Calu3 (cell line): ENCODE measurements at places on chromosomes 1 and 21. TPM values are rescaled to one million over a fixed set of nuclear protein-coding genes. Genes with fewer than 3 reads are reported as not detected.

Gene SSU72
- 105 and 117 TPM in 2 replicates for total RNA-seq

Gene CELA2A
- total RNA-seq: not detected in 2 replicates

Gene ABCG1
- total RNA-seq: 0.19 and 0.29 TPM in 2 replicates

Gene C1QTNF12
- total RNA-seq: 2.0 and 4.2 TPM in 2 replicates

Gene XCL2
- not detected in 2 replicates for total RNA-seq

Gene ASPM
- 36.3 and 44.0 TPM in 2 replicates for total RNA-seq

Gene ATAD3B
- 46.3 and 56.4 TPM in 2 replicates for total RNA-seq

Gene PHACTR4
- total RNA-seq: 58.0 and 58.7 TPM in 2 replicates

Gene LCE4A
- total RNA-seq: not detected in 2 replicates

Gene SLC9C2
- total RNA-seq: not detected in 2 replicates

Gene PLA2G4A
- 29.8 and 36.0 TPM in 2 replicates for total RNA-seq

Gene LCE1B
- not detected in 2 replicates for total RNA-seq

Gene U2AF1
- 22.9 and 24.1 TPM in 2 replicates for total RNA-seq

Gene NHLH2
- total RNA-seq: not detected in 2 replicates

Gene IVNS1ABP
- total RNA-seq: 121 and 135 TPM in 2 replicates

Gene EPHA10
- total RNA-seq: 7.8 and 10.7 TPM in 2 replicates

Gene THEM4
- 17.2 and 18.6 TPM in 2 replicates for total RNA-seq

Gene SORT1
- total RNA-seq: 46.3 and 68.2 TPM in 2 replicates

Gene IGSF3
- total RNA-seq: 13.2 and 15.3 TPM in 2 replicates

Gene TAS1R1
- total RNA-seq: not detected in 2 replicates

Gene KCND3
- 0.07 TPM in 1 of 2 replicates, not detected in the other for total RNA-seq

Gene VAV3
- 33.3 and 38.2 TPM in 2 replicates for total RNA-seq

Gene GNAT2
- total RNA-seq: not detected in 2 replicates

Gene CELA2B
- not detected in 2 replicates for total RNA-seq

Gene PLXNA2
- total RNA-seq: 16.2 and 21.9 TPM in 2 replicates

Gene MYOG
- not detected in 2 replicates for total RNA-seq

Gene ENAH
- 92.6 and 103 TPM in 2 replicates for total RNA-seq

Gene FLG2
- total RNA-seq: not detected in 2 replicates

Gene CD1D
- total RNA-seq: 0.76 and 0.86 TPM in 2 replicates

Gene CFHR3
- total RNA-seq: not detected in 2 replicates

Gene FOXD2
- total RNA-seq: 0.68 and 0.78 TPM in 2 replicates

Gene OR2T2
- not detected in 2 replicates for total RNA-seq

Gene NEK7
- total RNA-seq: 136 and 145 TPM in 2 replicates

Gene KRTAP21-2
- not detected in 2 replicates for total RNA-seq

Gene SERPINC1
- 0.59 TPM in 1 of 2 replicates, not detected in the other for total RNA-seq

Gene GRHL3
- 1.4 and 2.9 TPM in 2 replicates for total RNA-seq

Gene OR2T33
- not detected in 2 replicates for total RNA-seq

Gene LELP1
- total RNA-seq: not detected in 2 replicates

Gene PKN2
- total RNA-seq: 75.6 and 82.8 TPM in 2 replicates

Gene COL6A1
- 17.8 and 18.5 TPM in 2 replicates for total RNA-seq

Gene NOS1AP
- total RNA-seq: 6.7 and 9.9 TPM in 2 replicates

Gene ECE1
- total RNA-seq: 83.0 and 101 TPM in 2 replicates

Gene ERICH3
- total RNA-seq: 0.15 and 0.35 TPM in 2 replicates

Gene FAM177B
- total RNA-seq: 0.59 TPM in 1 of 2 replicates, not detected in the other

Gene CAPN8
- total RNA-seq: 108 and 158 TPM in 2 replicates

Gene NENF
- 45.1 and 45.3 TPM in 2 replicates for total RNA-seq

Gene CR1
- total RNA-seq: not detected in 2 replicates

Gene CYYR1
- not detected in 2 replicates for total RNA-seq

Gene DNAH14
- total RNA-seq: 64.3 and 66.8 TPM in 2 replicates

Gene CA14
- total RNA-seq: 1.0 and 1.3 TPM in 2 replicates

Gene SPRR1A
- not detected in 2 replicates for total RNA-seq

Gene AXDND1
- total RNA-seq: 0.50 and 0.64 TPM in 2 replicates

Gene HORMAD1
- not detected in 2 replicates for total RNA-seq

Gene FAM163A
- total RNA-seq: not detected in 2 replicates

Gene MTARC1
- 18.9 and 21.3 TPM in 2 replicates for total RNA-seq

Gene AADACL4
- total RNA-seq: not detected in 2 replicates

Gene CD164L2
- not detected in 2 replicates for total RNA-seq

Gene FCRL6
- not detected in 2 replicates for total RNA-seq
